ENCODE measurements at places on chromosomes 16 and 17.

DNA sequence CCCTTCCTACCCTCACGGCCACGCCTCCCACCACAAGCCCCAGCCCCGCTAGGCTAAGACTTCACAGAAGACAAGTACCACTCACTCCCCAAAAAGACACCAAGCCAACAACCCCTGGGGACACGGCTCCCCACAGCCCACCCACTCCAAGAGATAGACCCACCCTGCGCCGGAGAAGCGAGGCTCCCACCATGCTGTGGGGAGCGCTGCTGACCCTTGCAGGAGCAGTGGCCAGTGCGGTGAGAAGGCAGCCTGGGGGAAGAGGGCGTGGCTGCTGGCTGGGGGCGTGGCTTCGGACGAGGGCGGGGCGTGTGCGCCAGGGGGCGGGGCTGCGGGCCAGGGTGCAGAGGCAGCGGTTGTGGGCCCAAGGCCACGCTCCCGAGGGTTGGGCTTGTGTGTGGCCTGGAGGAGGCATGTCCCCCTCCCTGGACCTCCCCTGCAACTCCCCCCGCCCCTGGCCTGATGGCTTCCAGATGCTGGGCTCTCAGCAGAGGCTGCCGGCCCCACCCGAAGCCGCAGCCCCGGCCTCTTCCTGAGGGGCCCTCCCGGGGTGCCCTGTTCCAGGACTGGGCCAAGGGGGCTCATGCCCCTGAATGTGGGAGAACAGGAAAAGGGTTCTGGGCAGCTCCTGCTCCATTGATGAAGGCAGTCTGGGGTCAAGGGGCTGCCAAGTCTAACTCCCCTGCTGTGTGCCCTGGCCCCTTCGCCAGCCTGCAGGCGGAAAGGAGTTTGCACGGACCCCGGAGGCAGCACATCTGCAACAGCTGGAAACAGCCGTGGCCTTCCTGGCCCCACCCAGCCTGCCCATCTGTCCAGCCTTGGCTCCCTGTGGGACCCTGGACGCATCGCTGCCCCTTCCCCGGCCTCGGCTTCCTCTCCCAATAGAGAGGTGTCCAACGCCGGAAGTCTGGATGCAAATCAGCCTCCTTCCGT is 9.1 kb downstream of the TFAP4 start:
- DNase-seq = no peak

DNA sequence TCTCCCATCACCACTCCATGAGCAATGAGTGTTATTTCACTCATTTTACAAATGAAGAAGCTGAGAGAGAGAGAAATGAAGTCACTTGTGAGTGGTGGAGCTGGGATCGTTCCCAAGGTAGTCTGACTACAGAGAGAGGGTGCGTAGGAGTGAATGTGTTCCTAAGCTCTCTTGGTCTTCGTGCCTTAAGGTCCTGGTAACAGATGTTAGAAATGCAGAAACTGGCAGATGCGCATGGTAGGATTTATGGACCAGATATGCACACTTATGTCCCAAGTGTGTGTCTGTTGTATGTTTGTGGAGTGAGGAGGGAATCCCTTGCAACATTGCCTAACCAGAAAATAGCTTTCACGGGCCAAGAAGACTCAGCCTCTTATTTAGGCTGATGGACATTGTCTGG is 93.2 kb upstream of the ZNF469 start:
- no peak for DNase-seq

DNA sequence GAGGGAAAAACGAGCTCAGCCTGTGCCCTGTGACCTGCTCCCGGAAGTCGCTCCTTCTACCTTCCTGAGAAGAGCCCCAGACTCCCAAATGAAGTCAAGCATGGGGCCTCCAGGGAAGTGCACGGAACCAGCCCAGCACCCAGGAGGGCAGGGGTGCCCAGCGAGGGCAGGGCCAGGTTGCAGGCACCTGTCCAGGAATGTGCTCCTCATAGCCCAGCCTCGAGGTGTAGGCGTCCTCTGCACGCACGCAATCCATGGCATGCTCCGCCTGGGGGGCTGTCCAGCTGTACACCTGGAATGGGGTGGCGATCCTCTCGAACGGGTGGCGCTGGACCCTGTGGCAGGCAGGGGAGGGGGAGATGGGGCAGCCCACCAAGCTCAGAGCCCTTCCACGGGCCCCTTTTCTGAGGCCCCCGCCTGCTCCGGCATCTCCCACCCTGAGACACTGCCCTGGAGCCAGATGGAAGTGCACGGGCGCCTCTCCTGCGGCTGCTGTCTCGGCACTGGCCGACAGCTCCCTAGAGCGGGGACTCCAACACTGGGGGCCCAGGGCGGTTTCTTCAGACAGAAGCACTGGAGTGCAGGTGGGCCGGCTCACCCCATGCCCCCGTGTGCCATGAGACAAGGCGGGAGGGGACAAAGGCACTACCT is 10.9 kb downstream of the CLUH start:
- no peak for DNase-seq

DNA sequence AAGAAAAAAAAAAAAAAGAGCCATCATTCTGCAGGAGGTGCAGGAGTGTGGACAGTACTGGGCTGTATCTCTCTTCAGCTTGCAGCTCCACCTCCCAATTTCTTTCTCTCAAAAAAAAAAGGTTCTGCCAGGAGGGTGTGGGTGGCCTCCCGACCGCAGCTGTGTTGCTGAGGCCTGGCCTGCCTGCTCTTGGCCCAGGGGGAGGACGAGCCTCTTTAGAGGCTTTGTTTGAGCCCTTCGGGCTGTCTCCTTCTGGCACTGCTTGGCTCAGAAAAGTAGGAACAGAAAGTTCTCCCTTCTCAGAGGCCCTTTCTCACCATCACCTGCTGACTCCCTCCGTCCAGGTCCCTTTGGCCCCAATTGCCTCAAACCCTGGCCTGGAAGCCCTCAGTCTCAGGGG is 22.2 kb upstream of the C17orf107 start:
- no peak for DNase-seq

GRCh38 chr16:69465083-69465721 is 40.8 kb downstream of the CYB5B start:
- no peak for DNase-seq

- DNase-seq = no peak
Observed at GRCh38 chr17:39972271-39972670, 8.3 kb upstream of the PSMD3 start.

- DNase-seq = no peak
Observed at GRCh38 chr17:32288615-32289014, 23.0 kb downstream of the RHBDL3 start.

GRCh38 chr17:38729886-38730525 is at the start of gene CISD3:
Gene CISD3, plus strand, starts transcription at chr17:38730341. Its CDS starts 18 bp downstream, at chr17:38730359.
- peak; percentile 74 for DNase-seq

DNA sequence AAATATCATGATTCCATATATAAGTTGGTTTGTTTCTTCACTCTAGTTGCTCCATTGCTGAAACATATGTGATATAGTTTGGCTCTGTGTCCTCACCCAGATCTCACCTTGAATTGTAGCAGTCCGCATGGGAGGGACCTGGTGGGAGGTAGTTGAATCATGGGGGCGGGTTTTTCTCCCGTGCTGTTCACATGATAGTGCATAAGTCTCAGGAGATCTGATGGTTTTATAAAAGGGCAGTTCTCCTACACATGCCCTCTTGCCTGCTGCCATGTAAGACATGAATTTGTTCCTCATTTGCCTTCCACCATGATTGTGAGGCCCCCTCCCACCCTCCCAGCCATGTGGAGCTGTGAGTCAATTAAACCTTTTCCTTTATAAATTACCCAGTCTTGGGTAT is 915.5 kb downstream of the KCNJ2 start:
- no peak for DNase-seq

DNA sequence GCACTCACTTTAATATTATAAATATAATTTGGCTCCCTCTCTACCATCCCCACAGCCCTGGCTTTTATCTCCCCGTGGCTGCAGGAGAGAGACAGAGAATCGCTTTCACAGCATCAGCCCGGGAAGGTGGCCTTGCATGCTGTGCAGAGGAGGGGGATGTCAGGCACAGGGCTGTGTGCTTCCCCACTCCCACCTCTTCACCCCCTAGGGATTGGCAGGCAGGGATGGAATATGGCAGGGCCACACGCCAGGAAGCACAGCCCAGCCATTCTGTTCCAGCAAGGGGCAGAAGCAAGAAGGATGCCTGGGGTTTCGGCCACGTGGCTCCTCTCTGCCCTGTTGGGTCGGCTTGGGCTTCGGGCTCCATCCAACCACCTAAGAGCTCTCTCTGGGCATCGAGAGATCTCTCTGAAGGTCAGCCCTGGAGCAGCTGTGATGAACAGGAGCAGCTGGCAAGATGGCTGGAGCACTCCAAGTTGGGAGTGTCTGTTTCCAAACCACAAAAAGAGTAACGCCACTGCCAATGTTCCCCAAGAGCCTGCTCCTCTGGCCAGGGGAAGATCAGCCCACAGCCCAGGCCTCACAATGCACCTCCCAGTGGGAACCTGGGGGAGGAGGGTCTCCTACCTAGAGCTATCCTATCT is 223.2 kb downstream of the C16orf78 start:
- DNase-seq = no peak

- no peak for DNase-seq
Observed at GRCh38 chr16:81571592-81572385, 127.2 kb downstream of the CMIP start.

GRCh38 chr17:50920891-50921586 is 54.9 kb upstream of the TOB1 start:
- DNase-seq = no peak

GRCh38 chr16:66175058-66175457 is 191.4 kb upstream of the CDH5 start:
- DNase-seq = no peak

- no peak for DNase-seq
Observed at GRCh38 chr17:68584581-68585303, 16.4 kb downstream of the FAM20A start.

GRCh38 chr16:3650631-3651265 is 3.7 kb upstream of the DNASE1 start:
- DNase-seq = no peak

GRCh38 chr17:82256242-82256885 is 17.1 kb downstream of the CSNK1D start:
- no peak for DNase-seq

DNA sequence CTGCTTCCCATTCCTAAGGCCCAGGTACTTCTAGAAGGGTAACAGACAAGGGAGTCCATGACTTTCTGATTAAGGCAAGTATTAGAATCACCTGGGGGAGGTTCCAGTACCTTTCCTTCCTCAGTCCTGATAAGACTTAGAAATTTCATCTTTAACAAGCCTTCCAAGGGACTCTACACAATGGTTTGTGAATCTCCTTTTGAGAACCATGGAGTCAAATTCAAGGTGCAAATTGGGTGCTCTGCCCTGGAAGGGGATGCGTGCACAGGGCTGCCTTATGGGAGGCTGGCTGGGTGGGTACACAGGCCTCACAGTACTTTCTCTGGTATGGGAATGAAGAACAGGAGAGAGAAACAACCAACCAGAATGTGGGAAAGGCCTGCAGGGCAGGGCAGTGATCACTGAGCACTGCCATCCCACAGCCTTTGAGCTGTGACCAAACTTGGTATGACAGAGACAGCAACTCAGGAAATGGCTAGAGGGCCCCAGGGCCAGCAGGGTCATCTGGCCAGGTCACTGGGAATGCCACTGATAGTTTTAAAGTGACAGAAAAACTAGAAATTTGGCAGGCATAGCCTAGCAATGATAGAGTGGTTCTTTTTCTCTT is 3.6 kb upstream of the TMIGD1 start:
- no peak for DNase-seq

- no peak for DNase-seq
Observed at GRCh38 chr17:27200476-27200875, 93.4 kb upstream of the WSB1 start.

DNA sequence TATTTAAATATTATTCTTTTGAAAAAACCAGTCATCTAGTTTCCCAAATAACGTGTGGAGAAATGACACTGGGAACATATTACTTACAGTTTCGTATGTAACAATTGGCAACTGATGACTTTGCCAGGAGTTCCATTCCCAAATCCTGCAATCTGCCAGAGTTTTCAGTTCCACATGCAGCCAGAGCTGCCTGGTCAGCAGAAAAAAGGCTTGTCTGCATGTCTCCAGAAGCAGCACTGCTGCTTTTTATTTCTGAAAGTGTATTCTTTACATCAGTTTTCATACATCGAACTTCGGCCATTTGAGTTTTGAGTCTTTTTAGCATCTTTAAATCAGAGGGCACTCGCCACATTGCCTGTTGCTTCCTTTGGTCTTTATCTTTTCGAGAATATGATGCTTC is 78.4 kb downstream of the TRIM37 start:
- DNase-seq = no peak

DNA sequence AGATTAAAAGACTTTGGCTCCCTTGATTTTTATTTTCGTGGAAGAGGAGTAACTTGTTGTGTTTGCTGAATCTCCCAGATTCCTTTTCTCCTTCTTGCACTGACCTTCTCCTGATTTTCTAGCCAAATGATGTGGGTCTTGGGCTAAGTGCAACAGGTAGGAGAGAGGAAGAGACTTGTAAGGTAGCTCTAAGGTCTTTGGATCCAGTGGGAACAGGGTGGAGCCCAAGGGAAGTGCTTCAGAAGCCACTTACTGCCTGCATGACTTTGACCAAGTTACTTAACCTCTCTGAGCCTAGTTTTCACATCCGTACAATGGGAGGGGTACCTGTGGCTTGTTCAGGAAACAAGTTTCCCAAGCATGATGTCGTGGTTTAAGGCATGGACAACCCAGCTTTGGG is 111.3 kb upstream of the IRX3 start:
- no peak for DNase-seq

GRCh38 chr16:14392960-14393359 is 237.1 kb downstream of the PARN start:
- DNase-seq = no peak

- no peak for DNase-seq
Observed at GRCh38 chr17:39195568-39196160, 1.8 kb downstream of the CACNB1 start.
